ENCODE measurements at places on chromosomes 4 and X.

DNA sequence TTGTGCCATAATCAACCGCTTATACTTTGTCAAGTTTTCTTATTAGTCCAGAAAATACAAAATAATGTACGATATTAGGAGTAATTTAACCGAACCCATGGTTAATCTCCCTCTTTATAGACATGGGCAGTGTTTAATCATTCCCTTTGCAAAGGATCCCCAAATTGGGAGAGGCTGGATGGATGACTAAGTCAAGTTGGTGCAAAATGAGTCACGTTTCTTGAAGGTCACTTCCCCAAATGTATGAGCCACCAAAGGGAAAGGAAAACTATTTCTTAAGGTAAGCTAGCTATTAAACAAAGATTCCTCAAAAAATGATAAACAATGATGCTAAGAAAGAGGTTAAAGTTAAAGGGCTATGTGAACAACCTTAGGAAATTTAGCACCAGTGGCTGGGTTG is 17.5 kb downstream of the MAML3 start:
- DNase-seq = no peak

DNA sequence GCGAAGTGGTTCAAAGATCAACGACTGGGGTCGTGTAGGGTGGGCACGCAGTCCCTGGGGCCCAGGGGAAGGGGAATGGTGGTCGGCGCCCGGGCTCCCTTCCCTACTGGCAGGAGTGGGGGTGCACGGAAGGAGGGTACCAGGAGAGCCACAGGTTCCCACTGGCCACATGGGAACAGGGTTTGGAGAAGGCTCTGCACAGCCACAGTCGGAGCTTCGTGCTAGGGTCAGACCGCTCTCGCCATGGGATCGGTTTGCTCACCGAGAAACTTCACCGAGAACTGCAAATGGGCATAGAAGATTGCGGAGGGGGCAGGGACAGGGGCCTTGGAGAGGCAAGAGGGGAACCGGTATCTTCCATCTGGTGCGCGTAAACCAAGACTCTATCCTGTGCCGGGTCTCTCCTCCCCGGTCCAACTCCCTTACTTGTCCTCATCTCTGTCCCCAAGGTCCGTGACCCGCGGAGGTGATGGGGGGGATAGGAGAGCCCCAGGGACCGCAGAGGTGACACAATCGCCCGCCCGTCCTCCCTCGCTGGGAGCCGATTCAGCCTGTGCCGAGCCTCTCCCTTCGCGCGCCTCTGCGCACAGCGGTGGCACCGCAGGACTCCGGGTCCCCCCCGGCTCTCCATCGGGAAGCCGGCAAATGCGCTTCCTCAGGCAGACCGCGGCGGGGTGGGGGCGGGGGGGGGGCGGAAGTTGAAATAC is 1.0 kb downstream of the SCD5 start:
- no peak for DNase-seq

- DNase-seq = no peak
Measured at GRCh38 chrX:101551380-101551767, 1.0 kb downstream of the ARMCX1 start.

DNA sequence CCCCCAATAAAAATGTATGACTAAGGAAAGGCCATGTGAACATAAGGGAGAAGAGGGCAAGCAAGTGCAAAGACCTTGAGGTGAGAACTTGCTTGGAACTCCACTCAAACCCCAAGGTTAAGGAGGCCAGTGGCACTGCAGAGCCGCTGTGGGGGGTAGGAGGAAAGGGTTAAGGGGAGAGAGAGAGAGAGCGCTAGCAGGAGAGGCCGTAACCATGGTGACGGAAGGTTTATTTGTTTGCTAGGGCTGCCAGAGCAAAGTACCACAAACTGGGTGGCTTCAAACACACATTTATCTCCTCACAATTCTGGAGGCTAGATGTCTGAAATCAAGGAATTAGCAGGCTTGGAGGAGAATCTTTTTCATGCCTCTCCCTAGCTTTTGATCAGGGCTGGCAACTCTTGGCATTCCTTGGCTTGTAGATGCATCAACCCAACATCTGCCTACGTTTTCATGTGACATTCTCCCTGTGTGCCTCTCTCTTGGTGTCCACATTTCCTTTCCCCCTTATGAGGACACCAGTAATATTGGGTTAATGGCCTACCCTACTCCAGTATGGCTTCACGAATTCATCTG is 35.2 kb downstream of the SMIM20 start:
- no peak for DNase-seq

DNA sequence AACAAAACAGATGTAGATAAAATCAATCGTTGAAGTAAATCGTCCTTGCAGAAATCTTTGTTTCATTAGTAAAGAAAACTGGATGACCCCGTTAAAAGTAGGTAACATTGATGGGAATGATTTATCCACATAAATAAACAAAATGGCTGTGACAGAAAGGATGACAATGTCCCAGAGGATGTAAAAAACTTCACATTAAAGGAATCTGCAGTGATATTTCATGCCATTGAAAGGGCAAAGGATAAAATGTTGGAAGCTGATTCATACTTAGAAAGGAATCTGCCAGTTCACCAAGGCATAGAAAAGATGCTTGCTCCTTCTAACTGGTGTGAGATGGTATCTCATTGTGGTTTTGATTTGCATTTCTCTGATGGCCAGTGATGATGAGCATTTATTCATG is 24.2 kb upstream of the EPGN start:
- no peak for DNase-seq

GRCh38 chrX:25287521-25287920 is 271.8 kb upstream of the ARX start:
- no peak for DNase-seq

- no peak for DNase-seq
Measured at GRCh38 chrX:31154946-31155345, 83.1 kb upstream of the FTHL17 start.

GRCh38 chrX:118571836-118572235 is 76.2 kb downstream of the DOCK11 start:
- no peak for DNase-seq

- DNase-seq = no peak
Measured at GRCh38 chrX:108732630-108733321, 3.6 kb downstream of the IRS4 start.

GRCh38 chrX:132594129-132594528 is 105.3 kb upstream of the MBNL3 start:
- no peak for DNase-seq

GRCh38 chrX:75131973-75132627 is 24.0 kb downstream of the ABCB7 start:
- no peak for DNase-seq

DNA sequence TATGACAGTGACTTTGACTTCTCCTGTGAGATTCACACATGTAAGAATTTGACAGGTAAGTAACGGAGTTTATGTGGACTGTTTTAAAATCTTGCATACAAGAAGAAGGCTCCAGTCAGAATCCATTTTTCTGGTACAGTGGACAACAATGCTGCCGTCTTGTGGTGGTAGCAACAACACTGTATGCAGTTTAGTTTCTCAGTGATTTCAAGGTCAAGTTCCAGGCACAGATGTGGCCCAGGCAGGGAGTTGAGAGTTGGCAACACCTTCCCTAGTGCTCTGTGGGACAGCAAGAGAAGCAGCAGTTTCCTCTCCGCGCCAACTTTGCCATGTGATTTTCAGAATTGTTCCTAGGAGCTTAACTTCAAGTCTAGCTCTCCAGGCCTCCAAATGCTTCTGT is 56.0 kb upstream of the STPG2 start:
- no peak for DNase-seq

- no peak for DNase-seq
Measured at GRCh38 chr4:184751585-184751956, 17.7 kb upstream of the CENPU start.

DNA sequence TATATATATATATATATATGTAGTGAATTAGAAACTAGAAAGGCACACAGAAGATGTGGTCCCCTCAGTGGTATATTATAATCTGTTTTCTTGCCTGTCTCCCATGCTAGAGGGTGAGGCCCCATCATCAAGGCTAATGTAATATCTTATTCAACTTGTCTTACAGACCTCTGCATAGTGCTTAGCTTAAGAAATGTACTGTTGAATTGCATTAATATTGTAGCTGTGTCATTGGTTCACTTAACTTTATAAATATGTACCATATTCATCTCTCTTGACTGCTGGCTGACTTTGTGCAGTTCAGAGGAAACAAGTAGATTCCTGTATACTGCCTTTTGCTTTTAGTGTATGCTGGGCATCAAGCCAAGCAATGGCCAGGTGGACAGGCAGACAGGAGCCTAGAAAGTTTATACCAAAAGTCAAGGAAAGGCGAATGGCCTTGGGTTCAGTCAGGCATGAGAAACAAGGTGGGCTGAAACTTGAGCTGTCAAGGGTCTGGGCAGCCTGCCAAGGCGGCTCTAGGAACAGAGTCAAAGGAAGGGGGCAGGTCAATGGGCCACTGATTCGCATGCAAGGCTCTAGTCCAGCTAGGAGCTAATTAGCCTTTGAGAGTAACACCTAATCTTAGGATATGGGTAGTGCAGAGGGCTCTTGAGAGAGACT is 78.8 kb upstream of the LEF1 start:
- DNase-seq = no peak

Data from CD4-positive, alpha-beta T cell treated with Interferon alpha-2 for 1 hour (primary cell).